ENCODE measurements at places on chromosomes 2 and 18. TPM values are rescaled to one million over a fixed set of nuclear protein-coding genes. Genes with fewer than 3 reads are reported as not detected.

DNA sequence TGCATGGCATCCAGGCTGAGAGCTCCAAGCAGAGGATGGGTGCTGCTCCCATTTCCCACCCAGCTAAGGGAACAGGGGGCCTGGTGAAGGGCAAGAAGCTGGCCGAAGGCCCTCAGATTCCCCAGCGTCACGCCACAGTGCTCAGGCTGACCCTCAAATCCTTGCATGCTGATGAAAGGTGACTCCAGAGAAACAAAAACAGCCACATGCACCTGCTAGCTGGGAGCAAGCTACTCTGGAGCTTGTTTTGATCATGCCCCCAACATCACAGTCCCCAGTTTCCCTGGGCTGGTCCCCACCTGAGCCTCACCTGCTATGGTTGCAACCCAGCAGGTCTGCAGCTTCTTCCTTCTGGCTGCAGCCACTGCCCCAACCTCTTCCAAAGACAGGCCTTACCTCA is 13.3 kb downstream of the RAB11FIP5 start:
- H3K27me3 ChIP-seq: no peaks in the 10 kb centered on the region
- no peaks in the 10 kb centered on the region for H3K36me3 ChIP-seq
- no peak overlapping the region for H3K4me3 ChIP-seq

GRCh38 chr18:54043484-54044251 is 180.8 kb downstream of the MBD2 start:
- no peaks in the 10 kb centered on the region for H3K36me3 ChIP-seq
- no peak overlapping the region for H3K4me3 ChIP-seq
- no peak overlapping the region for H3K27ac ChIP-seq
- no peak for DNase-seq

GRCh38 chr2:114122930-114123329 is 233.0 kb downstream of the ACTR3 start:
- H3K4me3 ChIP-seq: no peak overlapping the region
- H3K27ac ChIP-seq: no peak overlapping the region
- no peak for DNase-seq
- H3K36me3 ChIP-seq: no peaks in the 10 kb centered on the region

DNA sequence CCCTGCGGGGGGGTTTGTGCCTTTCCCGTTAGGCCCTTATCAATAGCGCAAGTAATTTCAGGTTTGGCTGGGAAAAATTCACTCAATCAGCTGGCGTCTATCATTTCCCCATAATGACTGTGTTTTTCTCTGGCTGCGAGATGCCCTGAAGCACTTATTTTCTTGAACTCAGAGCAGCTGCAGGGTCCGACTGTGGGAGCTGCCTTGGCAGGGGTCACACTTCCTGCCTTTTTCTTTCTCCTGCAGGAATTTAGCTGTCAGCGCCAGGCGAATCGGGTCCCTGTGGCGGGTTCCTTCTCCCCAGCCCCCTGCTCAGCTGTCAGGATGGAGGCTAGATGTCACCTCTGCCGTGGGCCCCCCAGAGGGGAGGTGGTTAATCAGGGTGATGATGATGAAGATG is 81.3 kb upstream of the HPCAL1 start:
- DNase-seq: no peak
- H3K27me3 ChIP-seq: no peaks in the 10 kb centered on the region
- no peak overlapping the region for H3K27ac ChIP-seq
- no peaks in the 10 kb centered on the region for H3K36me3 ChIP-seq

GRCh38 chr2:59939236-59939635 is 614.2 kb downstream of the BCL11A start:
- no peak overlapping the region for H3K4me3 ChIP-seq
- H3K27me3 ChIP-seq: no peaks in the 10 kb centered on the region
- no peak for DNase-seq
- H3K36me3 ChIP-seq: no peaks in the 10 kb centered on the region
- no peaks in the 10 kb centered on the region for H3K4me1 ChIP-seq

DNA sequence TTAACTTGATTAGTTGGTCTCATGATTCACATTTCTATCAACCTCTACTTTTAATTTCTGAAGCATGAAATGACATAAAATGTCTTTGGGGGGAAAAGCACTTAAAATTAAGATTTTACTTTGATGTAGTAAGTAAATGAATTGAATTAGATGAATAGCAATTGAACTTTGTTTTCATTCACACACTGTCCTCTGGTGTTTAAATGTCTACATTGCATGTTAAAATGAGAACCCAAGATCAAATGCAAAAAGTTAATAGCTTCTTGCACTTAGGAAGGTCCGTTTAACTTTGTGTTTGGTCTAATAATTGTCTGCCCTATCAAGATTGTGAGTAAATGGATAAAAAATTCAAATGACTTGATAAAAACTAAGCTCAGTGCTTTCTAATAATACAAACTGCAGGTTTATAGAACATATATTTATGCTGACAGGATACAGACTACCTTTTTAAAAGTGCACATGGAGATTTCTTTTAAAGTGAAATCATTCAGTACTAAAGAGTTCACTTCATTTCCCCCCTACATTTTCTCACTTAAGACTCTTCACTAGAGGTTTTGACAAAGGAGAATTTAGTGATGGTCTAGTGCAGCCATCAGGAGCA is 156.2 kb upstream of the NABP1 start:
- H3K36me3 ChIP-seq: no peaks in the 10 kb centered on the region
- no peak for DNase-seq
- H3K4me1 ChIP-seq: no peaks in the 10 kb centered on the region
- H3K27me3 ChIP-seq: no peaks in the 10 kb centered on the region
- H3K27ac ChIP-seq: no peak overlapping the region
- H3K4me3 ChIP-seq: no peak overlapping the region

GRCh38 chr2:54336136-54336976 is 80.3 kb upstream of the TSPYL6 start:
- no peak overlapping the region for H3K4me3 ChIP-seq
- no peak overlapping the region for H3K27ac ChIP-seq
- H3K36me3 ChIP-seq: no peaks in the 10 kb centered on the region
- peaks cover 2% of the 10 kb centered on the region for H3K4me1 ChIP-seq
- DNase-seq: no peak

DNA sequence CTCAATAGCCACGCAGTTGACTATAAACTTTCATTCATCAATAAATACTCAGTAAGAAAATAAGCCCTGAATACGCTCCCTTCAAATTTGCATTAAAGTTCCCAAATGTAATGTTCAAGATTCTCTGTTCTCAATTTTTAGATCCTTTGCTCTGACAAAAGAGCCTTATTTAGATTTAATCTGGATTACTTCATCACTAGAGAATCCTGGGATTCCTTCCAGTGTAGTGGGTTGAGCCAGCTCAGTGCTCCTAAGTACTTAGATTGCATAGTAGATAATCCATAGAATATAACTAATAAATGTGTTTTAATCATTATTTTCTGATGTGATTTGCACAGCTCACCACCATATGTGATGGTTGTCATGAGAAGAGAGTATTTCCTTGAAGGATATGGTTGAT is 1286.2 kb downstream of the SUCLG1 start:
- no peaks in the 10 kb centered on the region for H3K36me3 ChIP-seq
- DNase-seq: no peak
- no peaks in the 10 kb centered on the region for H3K4me1 ChIP-seq
- H3K27me3 ChIP-seq: no peaks in the 10 kb centered on the region

DNA sequence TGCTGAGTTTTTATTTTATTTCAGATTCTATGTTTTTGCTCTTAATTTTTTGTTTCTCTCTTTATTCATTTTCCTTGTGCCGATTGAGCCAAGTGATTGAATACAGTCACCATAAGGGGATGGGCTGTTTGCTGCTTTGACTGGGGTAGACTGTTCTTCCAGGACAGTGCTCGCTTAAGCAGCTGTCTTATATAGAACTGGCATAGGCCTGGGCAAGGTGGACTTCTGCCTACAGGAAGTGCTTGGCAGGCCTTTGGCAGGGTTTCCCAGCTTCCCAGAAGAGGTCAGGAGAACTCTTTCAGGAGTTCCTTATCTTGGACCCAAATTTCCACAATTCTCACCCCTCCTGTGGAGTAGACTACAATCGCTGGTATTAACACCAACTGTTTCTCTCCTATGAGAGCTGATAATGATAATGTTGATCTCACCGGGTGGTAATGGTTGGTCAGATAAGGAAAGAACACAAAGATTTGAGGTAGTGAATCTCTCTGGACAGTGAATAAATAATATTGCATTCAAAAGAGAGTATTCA is 207.5 kb upstream of the ST6GAL2 start:
- no peak overlapping the region for H3K4me3 ChIP-seq
- H3K36me3 ChIP-seq: no peaks in the 10 kb centered on the region
- no peaks in the 10 kb centered on the region for H3K4me1 ChIP-seq
- H3K27ac ChIP-seq: no peak overlapping the region

DNA sequence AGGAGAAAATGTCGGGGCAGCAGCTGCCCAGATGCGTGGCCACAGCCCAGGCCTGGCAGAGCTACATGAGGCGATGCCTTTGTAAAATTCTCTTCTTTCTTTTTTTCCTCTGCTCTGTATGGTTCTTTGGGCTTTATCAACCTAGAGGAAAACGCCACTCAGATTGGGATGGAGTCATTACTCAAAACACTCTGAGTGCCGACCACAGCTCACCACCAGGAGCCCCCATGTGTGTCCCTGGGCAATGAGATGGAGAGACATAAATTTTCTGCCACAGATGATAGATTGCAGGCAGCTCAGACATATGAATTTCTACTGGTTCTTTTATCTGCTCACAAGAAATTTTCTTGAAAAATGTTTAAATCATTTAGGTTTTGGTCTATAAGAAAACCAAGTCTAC is 56.0 kb downstream of the PARD6G start:
- DNase-seq: no peak
- no peaks in the 10 kb centered on the region for H3K36me3 ChIP-seq
- H3K4me1 ChIP-seq: no peaks in the 10 kb centered on the region
- H3K27me3 ChIP-seq: peaks cover 79% of the 10 kb centered on the region

- H3K36me3 ChIP-seq: no peaks in the 10 kb centered on the region
- no peak overlapping the region for H3K4me3 ChIP-seq
- H3K4me1 ChIP-seq: no peaks in the 10 kb centered on the region
- no peaks in the 10 kb centered on the region for H3K27me3 ChIP-seq
- no peak for DNase-seq
Measured at GRCh38 chr2:51866361-51866760, 834.4 kb upstream of the NRXN1 start.

- H3K27ac ChIP-seq: no peak within 1 kb of the TSS
- peak; percentile 34 for DNase-seq
- H3K4me1 ChIP-seq: peaks cover 18% of the 10 kb centered on the region
Measured at GRCh38 chr2:30231212-30231995, at the start of gene LBH. TSS of gene LBH (plus strand) at chr2:30231534. CDS start at chr2:30231739, 205 bp downstream.

- H3K4me1 ChIP-seq: no peaks in the 10 kb centered on the region
- no peaks in the 10 kb centered on the region for H3K27me3 ChIP-seq
- no peak for DNase-seq
- H3K36me3 ChIP-seq: no peaks in the 10 kb centered on the region
Measured at GRCh38 chr2:210663631-210664089, 107.3 kb downstream of the CPS1 start.

DNA sequence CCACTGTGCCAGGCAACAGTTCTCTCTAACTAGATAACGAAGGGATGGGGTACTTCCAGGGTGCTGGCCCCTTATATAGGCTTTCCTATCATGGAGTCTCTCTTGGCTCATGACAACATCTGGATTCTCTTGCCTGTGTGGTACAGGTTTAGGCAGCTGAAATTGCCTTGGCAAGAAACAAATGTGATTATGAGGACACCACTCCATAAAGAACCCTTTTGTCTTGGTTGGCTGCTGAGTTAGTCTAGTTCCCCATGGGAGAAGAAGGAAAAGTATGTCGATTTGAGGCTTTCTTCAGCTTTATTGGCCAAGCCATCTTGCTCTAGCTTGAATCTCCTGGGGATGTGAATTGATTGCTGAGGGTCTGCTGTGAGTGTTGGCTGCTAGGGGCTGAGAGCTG is 76.3 kb upstream of the ZCCHC2 start:
- DNase-seq: no peak
- H3K27ac ChIP-seq: no peak overlapping the region
- H3K4me3 ChIP-seq: no peak overlapping the region
- H3K4me1 ChIP-seq: peaks cover 40% of the 10 kb centered on the region
- no peaks in the 10 kb centered on the region for H3K27me3 ChIP-seq
- H3K36me3 ChIP-seq: no peaks in the 10 kb centered on the region

DNA sequence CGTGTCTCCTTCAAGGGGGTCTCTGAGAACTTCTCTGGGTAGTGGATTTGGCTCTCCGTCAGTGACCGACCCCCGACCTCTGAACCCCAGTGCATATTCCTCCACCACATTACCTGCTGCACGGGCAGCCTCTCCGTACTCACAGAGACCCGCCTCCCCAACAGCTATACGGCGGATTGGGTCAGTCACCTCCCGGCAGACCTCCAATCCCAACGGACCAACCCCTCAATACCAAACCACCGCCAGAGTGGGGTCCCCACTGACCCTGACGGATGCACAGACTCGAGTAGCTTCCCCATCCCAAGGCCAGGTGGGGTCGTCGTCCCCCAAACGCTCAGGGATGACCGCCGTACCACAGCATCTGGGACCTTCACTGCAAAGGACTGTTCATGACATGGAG is 168.2 kb downstream of the PKP4 start:
- H3K4me3 ChIP-seq: no peak overlapping the region
- no peaks in the 10 kb centered on the region for H3K36me3 ChIP-seq
- H3K27ac ChIP-seq: no peak overlapping the region
- H3K27me3 ChIP-seq: no peaks in the 10 kb centered on the region
- DNase-seq: no peak

DNA sequence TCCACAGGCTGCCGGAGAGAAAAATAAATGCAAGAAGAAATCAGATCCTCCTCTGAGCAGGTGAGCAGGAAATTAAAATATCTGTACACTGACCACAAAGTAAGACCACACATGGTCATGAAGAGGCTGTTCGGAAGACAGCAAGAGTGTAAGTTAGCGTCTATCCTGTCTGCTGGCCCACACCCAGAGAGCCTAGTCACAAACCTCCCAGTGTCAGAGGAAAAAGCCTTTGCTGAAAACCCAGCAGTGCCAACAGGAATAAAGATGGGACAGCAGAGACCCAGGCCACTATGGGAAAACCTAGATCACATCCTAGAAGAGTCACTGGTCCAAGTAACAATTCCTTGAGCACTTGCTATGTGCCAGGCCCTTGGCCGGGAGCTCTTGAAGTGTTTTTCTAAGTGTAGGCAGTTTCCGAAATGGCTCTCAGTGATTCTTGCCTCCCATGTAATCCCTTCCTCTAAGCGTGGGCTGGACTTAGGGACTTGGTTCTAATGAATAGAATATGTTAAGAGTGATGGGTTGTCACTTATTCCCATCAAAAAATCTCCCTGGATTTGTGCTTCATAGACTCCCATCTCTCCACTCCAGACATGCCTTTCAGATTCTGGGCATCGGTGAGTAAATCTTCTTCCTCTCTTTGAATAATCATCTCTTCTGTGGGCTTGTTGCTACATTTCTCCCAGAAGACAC is 110.9 kb upstream of the PKDCC start:
- peaks cover 65% of the 10 kb centered on the region for H3K4me1 ChIP-seq
- peak overlapping the region; percentile 87 for H3K27ac ChIP-seq
- no peaks in the 10 kb centered on the region for H3K27me3 ChIP-seq
- no peaks in the 10 kb centered on the region for H3K36me3 ChIP-seq
- no peak overlapping the region for H3K4me3 ChIP-seq
- DNase-seq: no peak

GRCh38 chr2:47226923-47227220 is 71.8 kb upstream of the STPG4 start:
- no peak overlapping the region for H3K4me3 ChIP-seq
- no peaks in the 10 kb centered on the region for H3K36me3 ChIP-seq
- H3K27me3 ChIP-seq: no peaks in the 10 kb centered on the region
- H3K4me1 ChIP-seq: peaks cover 33% of the 10 kb centered on the region
- H3K27ac ChIP-seq: no peak overlapping the region

Gene ME2
- 24.6 TPM for total RNA-seq

Gene SLC23A3
- total RNA-seq: 7.1 TPM

Gene ANKRD62
- total RNA-seq: 0.20 TPM

Gene C2orf80
- not detected for total RNA-seq

Gene MATN3
- total RNA-seq: 1.9 TPM

Gene ALPP
- total RNA-seq: 47.5 TPM

Gene ABCB11
- total RNA-seq: not detected

Gene IL1A
- total RNA-seq: 0.55 TPM

Gene CNTNAP5
- total RNA-seq: not detected

Gene CXCR1
- total RNA-seq: not detected

Measured in PC-9 (cell line).